ENCODE measurements at places on chromosomes 2 and 18.
A peak's percentile ranks its signal among the peaks of the same experiment; 100 is the strongest.

DNA sequence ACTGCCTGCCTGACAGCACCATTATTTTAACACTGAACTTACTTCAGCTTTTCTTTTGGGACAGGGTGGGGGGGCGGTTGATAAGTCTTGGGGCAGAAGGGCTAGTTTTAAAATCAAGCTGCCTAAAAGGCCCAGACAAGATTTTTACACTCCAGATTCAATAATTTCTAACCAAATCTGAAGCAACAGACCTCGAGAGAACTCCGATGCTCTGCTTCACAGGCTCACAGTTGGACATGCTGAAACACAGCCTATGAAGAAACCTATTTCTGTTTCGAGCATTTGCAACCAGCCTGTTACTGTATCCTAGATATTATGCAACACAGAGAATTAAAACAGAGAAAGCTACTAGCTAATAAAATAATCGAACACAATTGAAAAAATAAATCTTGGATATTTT is 1.3 kb upstream of the MYT1L start:
- no peak for DNase-seq

DNA sequence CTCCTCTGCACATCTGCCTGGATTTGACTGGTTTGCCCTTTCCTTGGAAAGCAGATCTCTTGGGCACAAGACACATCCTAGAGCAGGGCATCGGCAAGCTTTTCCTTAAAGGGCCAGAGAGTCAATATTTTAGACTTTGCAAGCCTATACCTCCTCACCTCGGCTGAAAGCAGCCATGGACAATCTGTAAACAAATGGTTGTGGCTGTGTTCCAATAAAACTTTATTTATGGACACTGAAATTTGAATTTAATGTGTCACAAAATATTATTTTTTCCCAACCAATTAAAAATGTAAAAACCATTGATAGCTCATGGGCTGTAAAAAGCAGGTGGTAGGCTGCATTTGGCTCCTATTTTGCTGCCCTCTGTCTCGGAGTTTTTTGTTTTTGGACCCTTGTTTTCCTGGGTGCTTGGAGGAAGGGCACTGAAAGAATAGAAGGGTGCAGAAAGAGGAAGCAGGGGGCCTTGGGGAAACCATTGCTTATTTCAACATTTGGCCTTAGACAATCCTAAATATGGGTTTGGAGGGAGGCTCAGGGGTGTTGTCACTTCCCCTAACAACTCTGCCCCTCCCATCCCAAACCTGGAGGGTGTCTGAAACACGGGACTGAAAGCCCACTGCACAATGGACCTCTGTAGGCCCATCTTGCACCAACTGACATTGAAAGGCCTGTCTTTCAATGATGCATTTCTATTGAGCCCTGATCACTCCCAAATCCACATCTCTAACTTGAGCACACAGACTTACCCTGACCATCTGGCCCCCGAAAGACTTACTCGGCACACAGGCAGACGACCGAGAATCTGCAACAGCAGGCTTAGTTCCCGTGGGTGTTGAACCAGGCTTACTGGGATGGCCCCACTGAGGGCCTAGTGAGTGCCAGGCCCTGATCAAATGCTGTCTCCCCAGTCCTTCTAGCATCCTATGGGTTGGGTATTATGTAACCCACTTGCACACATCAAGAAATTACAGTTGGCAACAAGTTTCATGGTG is 7.1 kb upstream of the ZFP36L2 start:
- no peak for DNase-seq

DNA sequence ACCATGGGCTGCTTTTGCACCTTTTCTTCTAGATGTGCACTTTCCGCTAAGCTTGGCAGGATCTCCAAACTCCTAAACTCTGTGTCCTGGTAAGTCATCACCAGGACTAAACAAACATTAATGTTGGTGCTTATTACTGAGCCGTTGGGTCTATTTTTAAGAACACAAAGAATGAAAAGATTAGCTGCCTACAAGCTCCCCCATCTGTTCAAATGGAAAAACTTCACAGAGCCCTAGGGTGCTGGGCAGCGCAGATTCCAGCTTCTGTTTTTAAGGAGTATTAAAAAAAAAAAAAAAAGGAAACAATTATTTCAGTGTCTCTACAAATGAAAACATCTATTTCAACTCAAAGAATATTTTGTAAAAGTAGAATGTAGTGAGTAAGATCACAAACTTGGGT is 97.8 kb upstream of the AQP4 start:
- peak; percentile 14 for DNase-seq

DNA sequence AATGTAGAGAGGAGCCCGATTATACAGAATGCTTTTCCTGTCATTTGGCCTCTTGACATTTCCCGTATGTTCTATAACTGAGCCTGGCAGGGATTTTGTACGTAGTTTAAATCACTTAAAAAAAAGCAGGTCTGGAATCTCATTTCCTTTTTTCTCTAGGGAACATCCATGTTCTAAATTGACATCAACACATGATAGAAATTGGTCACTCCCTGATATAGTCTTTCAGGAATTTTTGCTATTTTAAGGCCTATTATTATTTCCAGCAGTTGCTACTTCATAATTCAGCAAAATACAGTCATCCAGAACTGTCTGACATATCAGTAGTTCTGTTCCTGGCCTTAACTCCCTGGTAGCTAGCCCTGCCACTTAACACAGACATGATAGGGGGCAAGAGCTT is 565.7 kb upstream of the ZEB2 start:
- no peak for DNase-seq

DNA sequence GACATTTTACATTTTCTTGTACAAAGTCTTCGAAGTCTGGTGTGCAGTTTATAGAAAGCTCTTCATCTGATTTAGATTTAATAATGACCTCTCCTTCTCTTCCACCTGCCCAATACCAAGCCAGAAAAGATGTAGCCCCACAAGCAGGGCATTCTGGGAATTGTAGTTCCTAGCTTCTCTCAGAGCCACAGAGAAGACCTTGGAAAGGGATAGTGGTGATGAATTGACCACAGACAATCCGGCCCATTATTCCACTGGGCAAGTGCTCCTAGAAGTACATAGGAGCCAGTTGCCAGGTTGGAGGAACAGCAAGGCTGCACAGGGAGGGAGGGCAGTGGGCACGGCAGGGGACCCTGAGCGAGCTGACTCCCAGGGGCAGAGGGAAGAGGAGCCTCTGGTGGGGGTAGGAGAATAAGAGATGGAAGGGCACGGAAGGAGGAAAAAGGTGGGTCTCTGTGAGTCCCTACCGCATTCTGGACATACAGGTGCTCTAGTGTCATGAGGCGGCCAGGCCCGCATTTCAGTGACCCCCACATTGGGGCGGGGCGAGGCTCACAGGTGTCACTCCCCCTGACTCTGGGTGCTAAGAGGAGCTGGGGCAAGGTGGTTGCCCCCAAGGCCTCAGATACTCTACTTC is 152.5 kb upstream of the HAAO start:
- DNase-seq = peak; percentile 34

- DNase-seq = peak; percentile 83
Measured at GRCh38 chr2:9897331-9897737, 54.1 kb downstream of the TAF1B start.

DNA sequence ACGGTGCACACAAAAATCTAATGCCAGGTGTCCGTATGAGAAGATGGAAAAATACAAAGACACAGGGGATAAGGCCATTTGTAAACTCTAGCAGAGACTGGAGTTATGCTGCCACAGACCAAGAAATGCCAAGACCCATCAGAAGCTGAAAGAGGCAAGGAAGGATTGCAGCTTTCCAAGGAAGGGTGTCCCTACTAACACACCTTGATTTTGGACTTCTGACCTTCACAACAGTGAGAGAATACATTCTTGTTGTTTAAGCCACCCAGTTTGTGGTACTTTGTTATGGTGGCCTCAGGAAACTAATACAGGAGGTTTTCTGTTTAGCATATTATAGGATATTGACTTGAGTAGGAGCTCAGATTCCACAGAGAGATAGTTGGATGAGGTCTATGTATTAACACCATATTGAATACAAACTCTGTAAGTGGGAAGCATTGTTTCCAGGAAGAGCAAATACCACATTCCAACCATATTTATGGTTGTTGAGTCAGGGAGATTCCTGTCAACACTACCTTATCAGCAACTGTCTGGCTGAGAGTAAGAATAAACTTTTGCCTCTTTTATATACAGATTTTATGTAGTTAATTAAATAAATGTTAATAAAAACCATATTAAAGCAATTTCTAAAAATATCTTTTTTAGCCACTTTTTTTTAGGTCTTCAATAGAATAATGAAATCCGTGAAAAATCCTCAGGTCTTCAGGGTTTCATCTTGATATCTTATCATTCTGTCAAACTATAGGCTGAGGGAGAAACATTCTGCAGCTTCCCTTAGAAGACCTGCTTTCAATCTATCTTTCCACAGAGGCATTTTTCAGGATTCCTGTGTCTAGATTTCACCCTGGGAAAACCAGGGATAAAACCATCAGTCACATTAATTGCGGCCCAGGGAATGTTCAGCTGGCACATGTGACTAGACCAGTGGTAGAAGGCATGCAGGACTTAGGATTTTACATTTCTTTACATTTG is 35.4 kb upstream of the HNMT start:
- DNase-seq = peak; percentile 76

- no peak for DNase-seq
Measured at GRCh38 chr2:205216580-205216979, 465.7 kb upstream of the NRP2 start.

GRCh38 chr2:20150806-20151571 is 73.9 kb downstream of the SDC1 start:
- no peak for DNase-seq

- no peak for DNase-seq
Measured at GRCh38 chr18:77803024-77803423, 553.4 kb downstream of the GALR1 start.

DNA sequence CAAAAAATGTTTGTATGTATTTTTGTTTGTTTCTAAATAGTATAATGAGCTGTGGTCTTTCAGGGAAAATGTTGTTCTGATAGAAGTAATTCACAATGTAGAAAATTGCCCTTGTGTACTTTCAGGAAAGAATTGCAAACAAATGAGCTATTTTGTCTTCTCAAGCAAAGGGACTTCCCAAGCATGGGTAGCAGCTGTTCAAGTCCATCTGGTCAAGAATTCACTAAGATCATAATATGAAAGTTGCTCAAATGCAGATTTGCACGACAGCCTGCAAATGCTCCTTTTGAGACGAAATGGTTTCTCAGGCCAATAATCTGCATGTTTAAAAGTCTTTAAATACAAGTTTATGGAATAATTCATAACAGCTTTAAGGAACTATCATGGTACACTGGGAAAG is 51.9 kb upstream of the HNMT start:
- DNase-seq = no peak

DNA sequence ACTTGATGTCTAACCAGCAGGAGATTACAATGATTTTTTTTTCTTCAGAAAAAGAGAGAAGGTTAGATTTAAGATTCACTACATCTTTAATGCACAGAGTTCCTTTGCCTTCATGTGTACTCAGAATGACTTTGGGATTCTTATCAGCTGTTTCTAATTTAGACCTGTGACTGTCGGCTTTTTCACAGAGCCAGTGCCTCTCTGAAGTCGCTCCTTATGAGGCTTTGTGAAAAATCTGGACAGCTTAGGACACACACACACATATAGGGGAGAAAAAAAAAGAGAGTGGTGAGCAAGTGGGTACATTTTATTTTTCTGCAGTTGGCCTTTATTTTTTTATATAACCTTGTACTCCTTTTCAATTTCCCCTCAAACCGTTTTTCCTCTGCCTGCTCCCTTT is 893.1 kb upstream of the CELF4 start:
- no peak for DNase-seq

- DNase-seq = no peak
Measured at GRCh38 chr18:44552706-44553105, 128.0 kb upstream of the SETBP1 start.

DNA sequence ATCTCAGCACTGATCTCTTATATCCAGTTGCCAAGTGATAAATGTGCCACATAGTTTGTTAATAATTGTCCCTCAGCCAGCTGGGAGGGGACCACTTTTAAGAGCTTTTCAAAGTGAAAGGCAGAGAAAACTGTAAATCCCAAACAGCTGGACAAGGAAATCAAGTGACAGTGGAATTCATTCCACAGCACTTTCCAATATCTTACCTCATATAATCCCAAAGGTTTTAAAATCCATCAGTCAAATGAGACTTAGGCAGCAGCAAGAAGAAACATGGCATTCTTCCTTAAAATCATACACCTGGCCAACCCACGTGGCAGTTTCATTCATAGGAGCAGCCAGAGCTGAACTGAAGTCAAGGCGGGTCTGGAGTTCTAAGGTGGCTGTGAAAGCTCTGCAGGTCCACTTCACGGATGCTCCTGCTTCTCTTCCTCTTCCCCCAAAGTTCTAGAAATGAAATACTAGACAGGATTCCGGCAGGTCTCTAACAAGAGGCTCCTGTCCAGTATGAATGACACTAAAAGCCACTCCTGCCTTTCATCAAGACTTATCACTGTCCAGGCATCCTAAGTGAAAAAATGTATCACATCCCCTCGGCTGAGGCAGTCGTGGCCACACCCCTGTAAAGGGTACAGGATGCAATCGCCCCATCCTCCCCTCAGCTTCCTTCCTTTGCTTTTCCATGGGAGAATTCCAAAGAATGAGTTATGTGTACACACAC is 190.4 kb upstream of the STK17B start:
- DNase-seq = no peak

DNA sequence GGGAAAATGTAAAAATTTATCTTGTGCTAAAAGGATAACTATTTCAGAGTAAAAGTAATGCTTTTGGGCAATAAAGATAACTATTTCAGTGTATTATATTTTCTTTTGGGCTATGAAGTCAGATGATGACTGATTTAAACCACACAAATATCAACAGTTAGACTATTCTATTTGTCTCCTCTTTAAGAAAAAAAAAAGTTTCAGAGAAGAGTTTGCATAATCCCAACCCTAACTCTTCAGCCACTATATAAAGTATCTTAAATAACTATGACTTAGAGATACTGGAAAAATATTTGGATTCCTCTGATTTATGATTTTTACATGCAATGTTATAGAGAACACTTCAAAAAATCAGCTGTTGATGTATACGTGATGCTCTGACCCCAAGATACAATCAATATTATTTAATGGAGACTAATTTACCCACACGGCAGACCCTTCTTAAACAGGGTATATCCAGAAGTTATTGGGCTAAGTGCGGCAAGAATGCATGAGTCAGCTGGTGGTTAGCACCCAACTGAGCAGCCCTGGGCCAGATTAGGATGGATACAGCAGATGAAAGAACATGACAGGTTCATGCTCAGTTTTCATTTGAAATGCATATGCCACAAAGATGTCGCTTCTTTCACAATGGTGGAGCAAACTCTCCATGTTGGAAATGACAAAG is 279.0 kb downstream of the AFF3 start:
- DNase-seq = no peak

- DNase-seq = no peak
Measured at GRCh38 chr2:156332284-156332533, 312 bp downstream of the NR4A2 start.

Measured in kidney tubule cell (primary cell).